ENCODE measurements at places on chromosomes 2 and 18.

GRCh38 chr2:237898057-237898414 is 38.6 kb downstream of the RAMP1 start:
- DNase-seq = no peak

DNA sequence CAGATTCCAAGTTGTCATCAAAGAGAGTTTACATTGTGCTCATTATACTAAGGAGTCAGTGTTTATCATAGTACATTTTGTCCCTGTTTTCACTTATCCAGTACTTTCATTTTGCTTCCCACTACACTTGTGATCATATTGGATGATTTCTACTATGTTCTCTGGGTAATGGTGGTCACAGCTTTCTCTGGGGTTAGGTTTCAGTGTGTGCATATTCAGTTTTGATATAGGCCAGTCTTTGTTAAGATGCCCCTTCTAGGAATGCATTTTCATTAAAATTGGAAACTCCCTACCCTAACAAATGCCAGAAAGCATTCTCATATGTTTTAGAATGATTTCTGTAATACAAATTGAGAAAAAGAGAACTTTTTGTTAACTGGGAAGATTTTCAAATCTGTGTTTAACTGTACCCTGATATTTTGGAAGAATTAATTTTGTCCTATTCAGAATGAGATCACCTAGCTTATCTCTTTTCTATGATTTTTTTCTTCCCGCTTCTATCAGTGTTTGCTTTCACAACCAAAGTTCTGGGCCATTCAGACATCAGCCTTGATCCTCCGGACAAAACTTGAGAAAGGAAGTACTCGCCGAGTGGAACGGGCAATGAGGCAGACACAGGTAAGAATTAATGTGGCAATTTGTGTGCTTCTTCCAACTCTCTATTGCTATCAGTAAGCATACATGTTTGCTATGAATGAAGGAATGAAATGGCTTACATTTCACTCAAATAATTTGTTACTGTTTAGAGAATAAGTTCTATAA is 74.6 kb downstream of the TTC27 start:
- DNase-seq = peak; percentile 15

GRCh38 chr2:188813315-188813714 is 160.9 kb upstream of the COL3A1 start:
- DNase-seq = peak; percentile 76

DNA sequence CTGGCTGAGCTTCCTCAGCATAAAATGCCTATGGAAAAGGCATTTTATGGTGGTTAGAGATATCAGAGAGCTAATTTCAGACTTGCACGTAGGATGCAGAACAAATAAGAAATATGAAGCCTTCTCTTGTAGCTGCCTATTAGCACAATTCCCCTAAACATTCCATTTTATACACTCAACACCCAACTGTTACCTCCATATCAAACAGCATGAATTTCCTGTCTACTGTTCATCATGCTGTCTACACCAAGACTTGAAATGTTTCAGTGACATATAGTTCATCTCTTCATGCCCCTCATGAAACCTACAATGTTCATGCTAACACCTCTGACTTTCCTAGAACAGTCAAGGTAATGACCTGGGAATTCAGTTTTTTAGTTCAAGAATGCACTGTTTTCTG is 249.9 kb downstream of the PIEZO2 start:
- DNase-seq = no peak

DNA sequence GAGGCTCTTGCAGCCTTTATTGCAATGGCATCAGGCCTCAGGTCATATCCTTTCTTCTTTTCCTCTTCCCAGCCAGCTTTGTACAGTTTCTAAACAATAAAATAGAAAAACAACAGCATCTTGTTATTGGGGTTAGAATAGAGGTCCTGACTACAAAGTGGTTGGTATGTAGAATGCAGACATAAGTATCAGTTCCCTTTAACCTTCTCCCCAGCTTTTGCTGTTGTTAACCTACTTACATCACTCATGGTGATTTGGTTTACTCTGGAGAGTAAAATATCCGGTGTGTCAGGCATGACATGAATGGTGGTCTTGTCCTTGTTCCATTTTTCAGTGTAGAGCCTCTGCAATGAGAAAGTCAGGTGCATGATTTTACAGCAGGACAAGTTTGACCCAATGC is 69.8 kb downstream of the NEB start:
- no peak for DNase-seq

- peak; percentile 67 for DNase-seq
Observed at GRCh38 chr2:174635776-174636404, 38.3 kb upstream of the WIPF1 start.

GRCh38 chr2:223306371-223306770 is 254.4 kb downstream of the KCNE4 start:
- peak; percentile 66 for DNase-seq

- no peak for DNase-seq
Observed at GRCh38 chr18:32422978-32423740, 47.5 kb downstream of the GAREM1 start.

GRCh38 chr18:9475643-9476591 is 604 bp downstream of the RALBP1 start:
- peak; percentile 51 for DNase-seq

DNA sequence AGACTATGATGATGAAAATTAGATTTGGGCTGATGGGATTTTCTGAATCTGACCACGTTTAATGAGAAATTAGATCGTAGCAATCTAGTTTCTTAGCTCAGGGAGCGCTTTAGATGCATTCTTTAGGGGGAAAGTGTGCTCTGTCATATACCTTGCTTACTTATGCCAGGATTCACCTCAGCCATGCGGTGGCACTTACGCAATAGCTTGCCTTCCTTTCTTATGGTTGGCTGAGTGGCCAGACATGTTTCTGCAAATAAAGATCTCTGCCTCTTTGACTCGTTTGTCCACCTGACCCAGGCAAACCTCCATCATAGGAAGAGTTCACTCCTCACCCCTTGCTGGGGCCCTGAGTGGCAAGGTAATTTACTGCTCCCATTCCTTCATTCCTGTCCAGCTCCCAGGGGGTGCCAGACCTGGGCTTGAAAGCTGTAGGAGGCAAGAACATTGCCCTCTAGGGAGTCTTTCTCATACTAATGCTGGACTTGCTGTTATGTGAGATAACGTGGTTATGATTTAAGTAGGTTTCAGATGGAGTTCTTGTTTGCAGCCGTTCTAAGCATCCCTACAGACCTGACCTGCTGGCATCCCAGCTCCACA is 57.1 kb downstream of the FBLN7 start:
- no peak for DNase-seq

DNA sequence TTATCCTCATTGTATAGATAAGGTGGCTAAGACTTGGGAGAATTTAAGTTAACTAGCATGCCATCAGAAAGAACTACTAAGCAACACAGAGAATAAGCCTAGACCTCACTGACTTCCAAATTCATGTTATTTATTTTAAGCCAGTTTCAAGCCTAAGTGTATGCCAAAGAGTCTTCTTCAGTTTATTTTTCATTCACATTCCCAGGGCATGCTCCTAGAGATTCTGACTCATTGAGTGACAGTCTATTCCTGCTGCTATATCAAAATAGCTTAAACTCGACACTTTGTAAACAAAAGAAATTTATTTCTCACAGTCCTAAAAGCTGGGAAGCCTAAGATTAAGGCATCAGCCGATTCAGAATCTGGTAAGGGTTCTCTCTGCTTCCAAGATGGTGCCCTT is 467.1 kb downstream of the MBD2 start:
- no peak for DNase-seq

DNA sequence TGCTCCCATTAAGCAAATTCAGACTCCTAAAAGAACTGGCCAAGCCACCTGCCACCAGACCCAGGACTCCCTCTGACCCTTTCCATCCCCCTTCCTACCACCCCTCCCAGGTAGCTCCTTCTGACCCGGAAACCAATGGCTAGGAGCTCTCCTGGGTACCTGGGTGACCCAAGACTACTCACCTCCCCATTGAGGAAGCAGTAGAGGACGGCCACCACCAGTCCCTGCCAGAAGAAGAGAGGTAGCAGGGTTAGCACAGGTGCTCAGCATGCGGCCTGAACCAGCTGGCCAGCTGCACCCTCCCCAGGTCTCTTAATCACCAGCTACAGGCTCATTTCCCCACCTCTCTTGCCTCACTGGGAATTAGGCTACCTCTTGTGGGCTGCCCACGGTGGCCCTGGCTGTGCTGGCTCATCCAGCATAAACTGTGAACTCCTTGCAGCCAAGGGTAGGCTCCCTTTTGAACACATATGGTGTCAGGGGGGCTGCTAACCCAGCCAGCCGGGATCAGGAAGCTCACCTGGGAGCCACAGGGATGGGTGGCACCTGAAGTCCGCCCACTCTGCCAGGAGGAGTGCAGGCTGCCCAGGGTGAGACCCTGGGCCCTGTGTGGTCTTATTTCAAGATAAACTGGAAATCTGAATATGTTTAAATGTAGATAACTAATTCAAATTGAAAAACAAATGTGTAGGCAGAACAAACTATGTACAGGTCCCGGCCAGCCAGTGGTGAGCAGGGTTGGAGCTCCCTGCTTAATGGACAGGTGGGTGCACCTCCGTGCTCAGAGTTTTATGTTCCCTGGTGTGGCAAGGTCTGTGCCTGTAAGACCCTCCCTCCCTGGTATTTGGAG is 9.9 kb downstream of the TMEM37 start:
- no peak for DNase-seq

DNA sequence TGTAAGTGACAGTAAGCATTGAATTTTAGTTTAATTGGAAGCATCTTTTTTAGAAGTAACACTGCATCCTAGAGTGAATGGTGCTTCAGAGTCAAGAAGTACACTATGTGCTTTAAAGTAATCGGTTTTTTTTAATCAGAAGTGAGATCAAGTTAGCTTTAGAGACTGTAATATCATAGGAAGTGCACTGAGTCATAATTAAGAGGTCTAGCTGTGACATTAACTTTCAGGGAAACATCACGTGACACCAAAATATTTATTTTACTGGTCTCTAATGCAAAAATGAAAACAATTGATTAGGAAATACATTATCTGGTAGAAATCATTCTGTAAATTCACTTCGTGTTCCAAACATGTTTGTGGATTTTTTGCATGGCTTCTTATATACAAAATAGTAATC is 55.3 kb upstream of the KYNU start:
- no peak for DNase-seq

- DNase-seq = peak; percentile 68
Observed at GRCh38 chr2:85905187-85905666, 16.4 kb upstream of the ST3GAL5 start.

DNA sequence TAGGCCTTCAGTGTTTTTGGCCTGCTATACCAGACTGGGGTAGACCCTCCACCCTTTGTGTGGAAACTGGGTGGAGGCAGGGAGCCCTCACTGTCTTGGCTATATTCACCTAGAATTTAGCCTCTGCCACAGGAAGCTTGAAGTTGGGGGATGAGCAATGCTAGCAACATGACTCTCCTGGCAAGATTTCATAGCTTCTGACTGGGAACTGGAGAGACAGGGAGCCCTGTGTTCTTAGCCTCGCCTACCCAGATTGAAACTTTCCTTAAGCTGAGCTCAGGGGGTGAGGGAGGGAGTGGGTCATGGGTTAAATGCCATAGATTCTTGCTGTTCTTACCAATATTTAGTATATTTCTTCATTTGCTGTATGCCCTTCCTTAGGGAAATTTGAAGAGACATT is 46.8 kb upstream of the FAM98A start:
- DNase-seq = no peak

GRCh38 chr18:23718731-23719130 is 29.5 kb downstream of the LAMA3 start:
- no peak for DNase-seq

GRCh38 chr2:133489146-133489545 is 79.1 kb downstream of the NCKAP5 start:
- DNase-seq = no peak

DNA sequence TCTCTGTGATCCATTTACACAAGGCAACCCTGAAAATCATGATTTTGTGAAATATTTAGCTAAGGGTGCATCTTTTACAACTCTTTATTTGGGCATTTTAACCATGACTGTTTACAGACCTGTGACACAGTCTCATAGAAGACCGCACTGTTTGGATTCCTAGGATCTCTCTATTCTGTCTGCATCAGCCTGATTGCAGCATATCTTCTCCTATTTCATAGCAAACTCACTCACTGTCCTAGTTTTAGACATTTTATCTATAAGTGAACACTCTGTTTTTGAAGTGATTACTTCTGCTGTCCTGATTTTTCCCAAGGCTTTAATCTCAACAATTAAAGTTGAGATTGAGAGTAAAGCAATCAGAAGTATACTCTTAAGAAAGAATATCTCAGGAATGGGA is 56.2 kb downstream of the CAVIN2 start:
- peak; percentile 43 for DNase-seq

GRCh38 chr2:71548646-71549425 is 95.5 kb downstream of the DYSF start:
- DNase-seq = peak; percentile 33

DNA sequence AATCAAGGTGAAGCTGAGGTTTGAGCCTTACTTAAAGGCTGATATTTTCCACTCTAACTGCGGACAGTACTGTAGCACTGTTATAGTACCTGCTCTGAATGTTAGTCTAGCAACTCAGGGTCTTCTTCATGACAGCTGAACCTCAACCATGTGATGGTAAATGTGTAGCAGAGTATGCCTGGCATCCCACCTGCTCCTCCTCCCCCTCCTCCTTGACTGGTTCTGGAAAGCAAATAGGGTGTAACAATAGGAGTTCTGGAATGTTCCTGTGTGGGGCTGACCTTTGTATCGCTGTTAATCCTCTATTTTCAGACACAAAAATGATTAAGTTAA is 447 bp upstream of the CCL20 start:
- no peak for DNase-seq

DNA sequence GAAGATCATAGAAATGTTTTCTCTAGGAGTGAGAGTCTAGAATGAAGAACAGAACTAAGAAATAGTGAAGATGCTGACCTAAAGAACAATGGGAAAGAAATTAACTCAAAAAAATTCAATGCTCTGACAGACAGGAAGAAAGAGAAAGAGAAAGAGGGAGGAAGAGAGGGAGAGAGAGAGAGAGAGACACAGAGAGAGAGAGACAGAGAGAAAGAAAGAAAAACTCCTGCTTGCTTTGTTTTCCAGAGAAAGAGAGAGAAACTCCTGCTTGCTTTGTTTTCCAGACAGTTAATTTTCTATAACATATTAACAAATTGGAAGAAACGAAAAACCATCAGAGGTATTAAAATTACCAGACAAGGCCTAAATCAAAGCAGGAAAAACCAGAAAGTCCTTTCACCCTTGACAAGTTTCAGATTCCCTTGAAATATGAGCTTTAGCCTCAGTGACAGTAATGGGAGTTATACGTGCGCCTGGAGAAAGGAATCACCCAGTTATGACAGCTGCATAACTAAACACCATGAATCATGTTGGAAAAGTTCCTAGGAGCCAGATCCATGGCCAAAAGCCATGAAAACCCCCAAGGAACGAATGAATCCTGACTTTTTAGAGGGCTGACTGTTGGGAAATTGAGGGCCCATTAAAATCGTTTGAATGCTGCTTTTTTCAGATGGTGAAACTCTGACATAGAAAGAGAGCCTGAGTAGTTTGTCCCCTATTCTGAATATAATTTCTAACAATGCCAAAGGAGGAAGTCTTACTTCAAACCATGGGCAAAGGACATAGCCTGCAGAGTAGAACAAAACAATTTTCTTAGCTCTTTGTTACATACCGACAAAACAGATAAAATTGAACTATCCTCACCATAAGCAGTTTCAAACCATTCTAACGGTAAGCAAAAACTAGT is 228.6 kb upstream of the CHST9 start:
- peak; percentile 80 for DNase-seq

Measured in amniotic epithelial cell (primary cell).